ENCODE measurements at places on chromosomes 6 and 20. TPM values are rescaled to one million over a fixed set of nuclear protein-coding genes. Genes with fewer than 3 reads are reported as not detected.

The ARID1B gene
- 62.4 TPM for total RNA-seq

DNA sequence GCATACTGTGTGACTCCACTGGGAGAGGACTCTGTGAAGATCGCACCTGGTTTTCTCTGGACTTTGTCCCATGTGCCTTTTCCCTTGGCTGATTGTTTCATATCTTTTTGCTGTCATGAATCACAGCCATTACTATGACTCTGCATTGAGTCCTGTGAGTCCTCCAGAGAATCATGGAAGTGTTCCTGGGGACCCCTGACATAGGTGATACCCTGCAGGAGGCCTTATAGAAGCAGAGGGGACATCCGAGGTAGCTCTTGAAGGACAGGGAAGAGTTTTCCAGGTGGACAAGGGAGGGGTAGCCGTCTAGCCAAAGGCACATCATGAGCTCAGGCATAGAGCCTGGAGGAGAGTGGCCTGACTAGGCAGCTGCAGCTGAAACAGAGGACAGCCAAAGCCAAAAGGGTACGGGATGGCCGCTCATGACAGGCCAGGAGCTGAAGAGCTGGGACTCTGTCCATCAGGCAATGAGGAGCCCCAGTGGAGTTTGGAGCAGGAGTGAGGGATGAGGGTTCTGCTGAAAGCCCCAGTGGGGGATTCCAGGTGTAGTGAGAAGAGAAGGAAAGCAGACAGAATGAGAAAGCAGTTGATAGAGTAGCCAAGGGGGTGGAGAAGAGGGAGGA, 86.6 kb upstream of the TOX2 start:
- H3K4me3 ChIP-seq: no peak overlapping the region
- DNase-seq: no peak
- H3K27me3 ChIP-seq: peaks cover 30% of the 10 kb centered on the region
- no peak overlapping the region for H3K27ac ChIP-seq

The CCDC170 gene
- total RNA-seq: not detected

DNA sequence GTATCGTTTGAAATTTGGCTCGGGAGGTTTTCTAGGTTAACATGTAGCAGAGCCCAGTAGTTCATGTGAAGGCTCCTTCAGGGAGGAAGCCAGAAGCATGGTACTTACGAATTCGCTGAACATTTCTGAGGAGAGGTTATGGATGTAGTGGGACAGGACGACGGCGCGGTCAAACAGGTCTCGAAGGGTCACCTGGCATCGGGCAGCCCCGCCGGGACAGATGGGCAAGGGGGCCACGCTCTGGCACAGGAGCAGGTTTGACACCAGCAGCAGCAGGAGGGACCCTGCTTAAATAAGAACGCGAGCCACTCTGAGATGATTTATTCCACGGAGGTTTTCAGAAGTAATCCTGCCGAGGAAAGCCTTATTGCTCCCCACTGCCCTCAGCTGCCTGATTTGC, 2.5 kb downstream of the PRL start:
- no peak for DNase-seq
- no peak overlapping the region for H3K4me3 ChIP-seq
- no peak overlapping the region for H3K27ac ChIP-seq
- H3K4me1 ChIP-seq: no peaks in the 10 kb centered on the region

DNA sequence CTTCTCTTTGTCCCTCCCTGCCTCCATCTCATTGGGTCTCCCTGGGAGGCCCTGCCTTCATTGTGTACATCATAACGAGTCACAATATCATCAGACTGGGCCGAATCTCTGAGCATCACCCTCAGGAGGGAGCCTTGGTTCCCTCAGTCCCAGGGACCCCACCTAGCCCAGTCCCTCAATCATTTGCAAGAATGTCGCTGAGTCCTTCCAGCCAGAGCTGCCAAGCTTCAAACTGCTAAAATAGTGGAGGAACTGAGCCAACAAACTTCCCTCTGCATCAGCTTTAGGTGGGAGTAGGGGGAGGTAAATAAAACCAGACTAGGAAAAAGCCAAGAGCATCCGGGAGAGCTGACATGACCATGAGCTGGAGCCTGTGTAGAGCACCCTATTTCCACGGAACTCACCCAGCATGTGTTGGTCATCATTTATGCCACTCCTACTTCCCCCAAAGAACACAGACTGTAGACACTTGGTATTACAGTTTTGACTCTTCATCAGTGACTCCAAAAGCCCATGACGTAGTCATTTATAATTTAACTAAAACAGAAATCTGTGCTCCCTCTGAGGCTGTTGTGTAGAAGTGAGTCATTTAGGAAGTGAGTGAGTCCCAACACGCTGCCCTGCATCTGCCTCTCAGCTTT, 28.8 kb upstream of the IL17A start:
- peaks cover 13% of the 10 kb centered on the region for H3K4me1 ChIP-seq
- DNase-seq: no peak
- H3K36me3 ChIP-seq: no peaks in the 10 kb centered on the region
